NCI-H1436 treated with DMSO at 0.1 percent for 48 hours (cell line): ENCODE measurements at places on chromosomes 7 and 10.

- no peak for DNase-seq
Observed at GRCh38 chr10:130345728-130346127, 209.5 kb downstream of the GLRX3 start.

GRCh38 chr10:49296382-49296781 is 2.6 kb upstream of the C10orf71 start:
- DNase-seq: no peak

- DNase-seq: no peak
Observed at GRCh38 chr10:132885451-132886210, 56.7 kb downstream of the CFAP46 start.

DNA sequence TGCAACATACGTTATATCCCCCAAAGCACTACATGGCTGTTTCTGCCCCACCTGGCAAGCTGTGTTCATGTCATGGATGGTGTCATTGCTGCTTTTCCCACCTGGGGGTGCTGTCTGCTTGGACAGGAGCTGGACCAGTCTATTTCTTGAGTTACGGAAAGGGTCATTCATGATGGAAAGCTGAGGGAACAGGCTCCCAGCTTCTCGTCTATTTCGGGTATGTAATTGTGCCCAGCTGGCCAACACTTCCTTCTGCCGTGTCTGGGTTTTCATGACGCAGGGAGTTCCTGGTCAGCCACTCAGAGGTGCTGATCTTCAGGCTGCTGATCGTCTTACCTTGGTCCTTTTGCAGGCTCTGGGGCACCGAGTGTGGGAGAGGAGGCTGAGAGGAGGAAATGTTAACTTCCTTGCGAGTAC is 8.6 kb downstream of the BTBD16 start:
- no peak for DNase-seq

GRCh38 chr10:14648005-14648765 is 126.5 kb downstream of the FAM107B start:
- DNase-seq: peak; percentile 91

- DNase-seq: no peak
Observed at GRCh38 chr10:18860631-18861240, 187.9 kb upstream of the MALRD1 start.
